ENCODE measurements at places on chromosomes 11 and 22.
A peak's percentile ranks its signal among the peaks of the same experiment; 100 is the strongest.

GRCh38 chr11:3623767-3624458 is 17.9 kb downstream of the ART5 start:
- no peak for DNase-seq

- DNase-seq: no peak
These were observed 26.7 kb downstream of the ALKBH8 start for GRCh38 chr11:107538821-107539220.

DNA sequence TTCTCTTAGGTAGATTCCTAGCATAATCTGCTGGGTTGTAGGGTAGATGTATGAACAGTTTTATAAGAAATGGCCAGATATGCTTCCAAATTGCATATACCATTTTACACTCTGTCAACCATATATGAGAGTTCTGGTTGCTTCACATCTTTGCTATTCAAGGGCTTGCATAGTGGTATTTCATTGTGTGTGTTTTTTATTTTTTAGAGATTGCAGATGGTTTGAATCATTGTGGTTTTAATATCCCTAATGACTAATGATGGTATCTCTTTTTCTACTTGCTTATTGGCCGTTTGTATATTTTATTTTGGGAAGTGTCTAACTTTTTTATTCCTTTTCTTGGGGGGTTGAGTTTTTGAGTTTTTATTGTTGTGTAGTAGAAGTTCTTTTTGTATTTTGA is 26.9 kb downstream of the RNF214 start:
- DNase-seq: no peak

DNA sequence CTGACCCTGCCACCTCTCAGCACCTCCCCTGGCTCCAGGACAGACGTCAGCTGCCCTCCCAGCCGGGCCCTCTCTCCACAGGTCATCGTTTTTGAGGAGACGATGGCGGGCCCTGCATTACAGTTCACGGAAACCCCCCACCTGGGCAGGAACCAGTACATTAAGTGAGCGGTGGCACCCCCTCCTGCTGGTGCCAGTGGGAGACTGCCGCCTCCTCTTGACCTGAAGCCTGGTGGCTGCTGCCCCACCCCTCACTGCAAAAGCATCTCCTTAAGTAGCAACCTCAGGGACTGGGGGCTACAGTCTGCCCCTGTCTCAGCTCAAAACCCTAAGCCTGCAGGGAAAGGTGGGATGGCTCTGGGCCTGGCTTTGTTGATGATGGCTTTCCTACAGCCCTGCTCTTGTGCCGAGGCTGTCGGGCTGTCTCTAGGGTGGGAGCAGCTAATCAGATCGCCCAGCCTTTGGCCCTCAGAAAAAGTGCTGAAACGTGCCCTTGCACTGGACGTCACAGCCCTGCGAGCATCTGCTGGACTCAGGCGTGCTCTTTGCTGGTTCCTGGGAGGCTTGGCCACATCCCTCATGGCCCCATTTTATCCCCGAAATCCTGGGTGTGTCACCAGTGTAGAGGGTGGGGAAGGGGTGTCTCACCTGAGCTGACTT is 37.0 kb downstream of the B3GAT1 start:
- DNase-seq: no peak

GRCh38 chr11:113591117-113591516 is 115.0 kb downstream of the TMPRSS5 start:
- DNase-seq: no peak

GRCh38 chr11:61873588-61874376 is 17.6 kb downstream of the FADS3 start:
- DNase-seq: no peak

GRCh38 chr22:35348026-35348590 is 32.8 kb upstream of the HMOX1 start:
- no peak for DNase-seq

GRCh38 chr11:82930229-82930628 is 28.7 kb downstream of the DDIAS start:
- no peak for DNase-seq

GRCh38 chr11:111566324-111566723 is 25.8 kb downstream of the LAYN start:
- DNase-seq: no peak

GRCh38 chr22:50524676-50525103 is 708 bp downstream of the SCO2 start:
- no peak for DNase-seq

DNA sequence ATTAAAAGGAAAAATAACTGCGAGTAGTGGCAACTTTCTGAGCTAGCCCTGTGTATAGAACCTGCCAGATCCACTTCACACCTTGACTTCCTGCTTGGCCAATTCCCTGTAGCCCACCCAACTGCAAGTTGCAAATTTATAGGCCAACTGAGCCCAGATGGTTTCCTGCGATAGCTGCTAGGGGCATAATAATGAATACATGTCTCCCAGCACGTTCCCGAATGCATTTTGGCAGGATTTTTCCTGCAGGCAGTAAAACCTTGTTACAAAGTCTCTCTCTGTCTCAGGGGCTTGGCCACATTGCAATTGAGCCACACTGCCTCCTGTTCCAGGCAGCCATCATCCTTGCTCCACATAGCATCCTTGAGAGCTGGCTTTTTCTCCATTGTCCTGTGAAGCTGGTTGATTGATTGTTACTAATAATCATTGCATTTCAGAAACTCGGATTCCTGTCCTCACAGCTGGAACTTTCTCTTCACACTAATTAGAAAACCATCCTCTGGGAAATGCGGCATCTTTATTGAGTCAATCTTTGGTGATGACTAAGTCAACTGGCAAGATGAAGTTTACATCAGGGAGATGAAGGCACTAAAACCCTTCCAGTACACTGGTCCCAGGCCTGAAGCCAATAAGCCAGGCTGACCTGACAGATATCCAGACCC is 18.6 kb upstream of the LMO2 start:
- no peak for DNase-seq

GRCh38 chr11:86579406-86579731 is 93.0 kb downstream of the ME3 start:
- DNase-seq: no peak

DNA sequence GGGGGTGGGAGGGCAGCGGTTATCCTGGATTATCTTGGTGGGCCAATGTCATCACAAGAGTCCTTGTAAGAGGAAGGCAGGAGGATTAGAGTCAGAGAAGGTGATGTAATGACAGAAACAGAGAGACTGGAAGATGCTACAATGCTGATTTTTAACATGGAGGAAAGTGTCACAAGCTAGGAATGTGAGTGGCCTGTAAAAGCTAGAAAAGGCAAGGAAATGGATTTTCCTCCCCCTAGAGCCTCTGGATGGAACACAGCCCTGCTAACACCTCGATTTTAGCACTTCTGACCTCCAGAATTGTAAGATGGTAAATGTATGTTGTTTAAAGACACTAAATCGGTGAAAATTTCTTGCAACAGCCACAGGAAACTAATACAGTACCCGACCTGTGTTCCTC is 109.3 kb downstream of the MN1 start:
- DNase-seq: no peak

DNA sequence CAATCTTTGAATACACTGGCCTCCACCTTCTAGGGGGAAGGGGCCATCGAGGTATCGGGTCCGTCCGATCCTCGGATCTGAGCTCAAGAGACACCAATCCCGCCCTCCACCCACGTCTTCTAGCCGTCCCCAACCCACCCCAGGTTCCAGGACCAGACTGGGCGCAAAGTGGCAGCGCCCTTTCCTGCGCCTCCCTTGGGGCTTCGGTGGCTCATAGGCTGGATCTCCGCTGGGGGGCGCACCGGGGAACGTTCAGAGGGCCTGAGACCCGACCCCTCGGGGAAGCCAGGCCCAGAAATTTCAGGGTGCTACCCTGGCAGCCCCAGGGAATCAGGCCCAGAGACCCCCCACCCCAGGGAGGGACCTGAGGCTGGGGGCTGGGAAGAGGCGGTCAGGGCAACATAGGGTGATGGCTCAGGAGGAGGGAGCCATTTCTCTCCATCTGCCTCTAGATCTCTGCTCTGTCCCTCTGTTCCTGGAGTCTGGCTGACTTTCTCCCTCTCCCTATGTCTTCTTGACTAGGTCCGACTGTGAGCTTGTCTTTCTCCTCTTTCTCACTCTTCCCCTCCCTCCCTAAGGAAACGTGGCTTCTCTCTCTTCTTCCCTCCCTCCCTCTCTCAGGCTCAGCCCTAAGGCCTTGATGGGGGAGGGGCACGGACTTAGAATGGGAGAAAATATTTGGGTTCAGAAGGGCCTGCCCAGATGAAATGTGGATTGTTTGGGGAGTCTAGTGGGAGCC is 1.1 kb downstream of the CREB3L1 start:
- no peak for DNase-seq

DNA sequence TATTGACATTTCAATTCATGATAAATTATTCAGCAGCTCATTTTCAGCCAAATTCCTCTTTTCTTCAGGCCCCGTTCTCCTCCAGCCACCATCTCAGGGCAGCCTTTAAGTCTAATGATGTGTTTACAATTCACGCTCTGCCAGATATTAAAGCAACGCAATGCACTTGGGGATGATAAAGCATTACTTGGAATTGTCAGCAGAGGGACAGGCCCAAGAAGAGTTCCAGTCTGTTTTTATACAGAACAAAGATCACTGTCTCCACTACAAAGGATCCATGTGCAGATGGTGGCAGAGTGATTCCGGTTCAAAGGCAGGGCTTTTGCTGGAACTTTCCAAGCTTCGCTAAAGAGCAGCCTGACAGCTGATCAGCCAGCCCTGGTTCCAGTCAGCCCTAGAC is 13.6 kb upstream of the GALNT18 start:
- no peak for DNase-seq

DNA sequence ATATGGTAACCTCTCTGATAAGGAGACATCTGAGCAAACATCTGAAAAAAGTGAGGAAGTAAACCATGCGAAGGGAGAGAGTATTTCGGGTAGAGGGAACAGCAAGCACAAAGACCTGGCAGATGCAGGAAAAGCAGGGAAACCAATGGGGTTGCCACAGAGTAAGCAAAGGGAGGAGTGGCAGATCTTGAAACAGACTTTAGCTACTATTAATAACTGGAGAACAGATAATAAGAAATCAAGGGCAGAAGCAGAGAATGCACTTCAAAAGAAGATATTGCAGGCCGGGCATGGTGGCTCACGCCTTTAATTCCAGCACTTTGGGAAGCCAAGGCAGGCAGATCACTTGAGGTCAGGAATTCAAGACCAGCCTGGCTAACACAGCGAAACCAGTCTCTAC is 18.1 kb downstream of the MRTFA start:
- DNase-seq: no peak

- no peak for DNase-seq
These were observed 200.3 kb upstream of the MPPED2 start for GRCh38 chr11:30786256-30787110.

GRCh38 chr22:26762503-26763472 is 105.4 kb downstream of the MIAT start:
- no peak for DNase-seq

- no peak for DNase-seq
These were observed 20.3 kb downstream of the NEAT1 start for GRCh38 chr11:65442842-65443331.

GRCh38 chr11:8356216-8356615 is 92.5 kb upstream of the LMO1 start:
- no peak for DNase-seq

GRCh38 chr11:101807531-101807930 is 107.3 kb upstream of the CEP126 start:
- DNase-seq: no peak

DNA sequence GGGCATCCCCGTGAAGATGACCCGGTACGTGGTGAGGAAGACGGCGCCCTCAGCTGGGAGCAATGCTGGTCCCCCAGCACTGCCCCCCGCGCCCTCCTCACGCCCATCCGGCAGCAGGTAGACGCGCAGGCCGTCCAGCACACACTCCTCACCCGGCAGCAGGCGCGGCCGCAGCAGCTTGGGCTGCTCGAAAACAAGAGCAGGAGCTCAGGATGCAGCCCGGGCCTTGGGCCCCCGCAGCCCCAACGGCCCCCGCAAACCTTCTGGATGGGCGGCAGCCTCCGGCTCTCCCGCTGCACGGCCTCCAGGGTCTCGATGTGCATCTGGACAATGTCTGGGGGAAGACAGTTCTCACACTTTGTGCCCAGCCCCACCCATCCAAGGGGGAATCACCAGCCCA is 13.3 kb downstream of the SBF1 start:
- no peak for DNase-seq

- peak; percentile 93 for DNase-seq
These were observed at the start of gene EED for GRCh38 chr11:86244522-86245368. EED (plus strand) TSS chr11:86244753; CDS start chr11:86245230, 477 bp downstream.

GRCh38 chr11:65872586-65873317 is at the start of gene EFEMP2:
EFEMP2 (minus strand) TSS chr11:65872800; CDS start chr11:65872354, 446 bp downstream.
- no peak for DNase-seq

DNA sequence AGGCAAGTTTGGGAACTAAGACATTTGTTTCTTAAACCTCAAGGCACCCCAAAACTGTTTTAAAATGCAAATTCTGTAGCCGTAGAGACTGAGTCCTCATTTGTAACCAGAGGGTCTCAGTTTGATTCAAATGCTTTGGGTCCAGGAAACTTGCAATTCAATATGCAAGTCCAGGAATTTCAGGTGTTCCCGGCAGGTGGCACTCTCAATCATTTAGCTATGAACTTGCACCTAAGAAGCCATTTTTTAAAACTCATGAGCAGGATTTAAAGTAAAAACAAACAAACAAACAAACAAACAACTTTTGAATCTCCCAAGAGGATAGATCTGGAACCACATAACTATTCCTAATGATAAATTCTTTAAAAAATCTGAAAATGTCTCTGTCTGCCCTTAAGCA is 8.7 kb upstream of the ABTB2 start:
- no peak for DNase-seq

DNA sequence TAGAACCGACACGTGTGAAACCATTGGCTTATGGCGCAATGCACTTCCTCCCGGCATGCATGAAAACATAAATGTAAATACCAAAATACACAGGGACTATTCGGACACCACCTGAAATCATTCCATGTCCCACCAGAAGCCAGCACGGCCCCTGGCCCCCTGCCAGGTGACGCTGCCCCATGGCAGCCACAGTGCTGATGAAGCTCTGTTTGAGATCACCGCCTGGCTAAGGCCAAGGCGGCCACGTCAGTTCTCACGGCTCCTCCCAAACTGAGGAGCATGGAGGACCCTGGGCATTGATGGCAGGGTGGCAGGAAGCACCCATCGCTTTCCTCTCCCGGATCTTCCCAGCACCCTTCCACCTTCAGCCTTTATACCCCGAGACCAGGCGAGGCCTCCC is 89.5 kb downstream of the CDKN1C start:
- peak; percentile 0 for DNase-seq

- DNase-seq: no peak
These were observed 23.8 kb upstream of the NUCB2 start for GRCh38 chr11:17252704-17253103.

GRCh38 chr11:70796648-70797227 is 398.4 kb downstream of the CTTN start:
- no peak for DNase-seq

- DNase-seq: no peak
These were observed 1079.0 kb upstream of the TENM4 start for GRCh38 chr11:80519596-80520506.

GRCh38 chr11:26793487-26793886 is 71.6 kb upstream of the SLC5A12 start:
- no peak for DNase-seq

DNA sequence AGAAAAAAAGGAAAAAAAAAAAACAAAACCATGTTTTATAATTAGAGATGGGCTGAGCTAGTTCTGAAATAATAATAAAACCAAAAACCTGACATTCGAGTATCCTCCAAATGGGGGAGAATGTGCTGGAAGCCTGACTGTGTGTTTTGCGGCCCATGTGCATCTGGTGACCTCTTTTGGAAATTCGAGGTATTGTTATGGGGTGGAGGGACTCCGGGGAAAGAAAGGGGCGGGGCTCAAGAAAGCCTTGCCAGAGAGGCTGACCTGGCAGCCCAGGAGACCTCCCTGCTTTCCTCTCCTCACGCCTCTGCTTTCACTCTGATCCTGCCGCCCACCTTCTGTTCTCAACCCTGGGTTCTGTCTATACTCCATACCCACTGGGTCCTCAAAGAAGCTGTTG is 72.9 kb downstream of the CTTN start:
- DNase-seq: no peak

GRCh38 chr11:26761361-26761809 is 39.5 kb upstream of the SLC5A12 start:
- no peak for DNase-seq

Data from effector CD4-positive, alpha-beta T cell (primary cell).